ENCODE measurements at places on chromosomes 3 and 15. TPM values are rescaled to one million over a fixed set of nuclear protein-coding genes. Genes with fewer than 3 reads are reported as not detected.

GRCh38 chr3:61967019-61967418 is 405.6 kb downstream of the PTPRG start:
- H3K4me3 ChIP-seq: no peak overlapping the region
- no peaks in the 10 kb centered on the region for H3K36me3 ChIP-seq
- no peak for DNase-seq
- H3K4me1 ChIP-seq: peaks cover 12% of the 10 kb centered on the region
- no peaks in the 10 kb centered on the region for H3K27me3 ChIP-seq

DNA sequence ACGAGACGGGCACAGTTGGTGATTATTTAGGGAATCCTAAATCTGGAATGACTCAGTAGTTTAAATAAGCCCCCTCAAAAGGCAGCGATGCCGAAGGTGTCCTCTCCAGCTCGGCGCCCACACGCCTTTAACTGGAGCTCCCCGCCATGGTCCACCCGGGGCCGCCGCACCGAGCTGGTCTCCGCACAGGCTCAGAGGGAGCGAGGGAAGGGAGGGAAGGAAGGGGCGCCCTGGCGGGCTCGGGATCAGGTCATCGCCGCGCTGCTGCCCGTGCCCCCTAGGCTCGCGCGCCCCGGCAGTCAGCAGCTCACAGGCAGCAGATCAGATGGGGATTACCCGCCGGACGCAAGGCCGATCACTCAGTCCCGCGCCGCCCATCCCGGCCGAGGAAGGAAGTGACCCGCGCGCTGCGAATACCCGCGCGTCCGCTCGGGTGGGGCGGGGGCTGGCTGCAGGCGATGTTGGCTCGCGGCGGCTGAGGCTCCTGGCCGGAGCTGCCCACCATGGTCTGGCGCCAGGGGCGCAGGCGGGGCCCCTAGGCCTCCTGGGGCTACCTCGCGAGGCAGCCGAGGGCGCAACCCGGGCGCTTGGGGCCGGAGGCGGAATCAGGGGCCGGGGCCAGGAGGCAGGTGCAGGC is 318.0 kb downstream of the FGF12 start:
- H3K4me3 ChIP-seq: peak overlapping the region; percentile 86
- peak; percentile 72 for DNase-seq
- peaks cover 35% of the 10 kb centered on the region for H3K4me1 ChIP-seq
- H3K27me3 ChIP-seq: peaks cover 89% of the 10 kb centered on the region
- no peak overlapping the region for H3K27ac ChIP-seq
- H3K36me3 ChIP-seq: no peaks in the 10 kb centered on the region

GRCh38 chr15:51094606-51095569 is at the start of gene TNFAIP8L3:
TSS of gene TNFAIP8L3 (minus strand) at chr15:51094906. CDS start at chr15:51094595, 311 bp downstream.
- H3K36me3 ChIP-seq: no peaks in the 10 kb centered on the region
- H3K4me3 ChIP-seq: peak within 1 kb of the TSS; percentile 81
- peaks cover 72% of the 10 kb centered on the region for H3K27me3 ChIP-seq
- 0 out of 2 replicates have a peak, but pooled peaks cover 5% of the 10 kb centered on the region for H3K4me1 ChIP-seq
- peak; percentile 63 for DNase-seq

The OXSR1 gene
- 15.5 TPM for polyA plus RNA-seq

The WNT5A gene
- polyA plus RNA-seq: 0.82 TPM

- H3K4me3 ChIP-seq: no peak overlapping the region
- no peak for DNase-seq
- H3K27me3 ChIP-seq: no peaks in the 10 kb centered on the region
- H3K4me1 ChIP-seq: no peaks in the 10 kb centered on the region
- H3K27ac ChIP-seq: no peak overlapping the region
These were observed 285.3 kb upstream of the TGFBR2 start for GRCh38 chr3:30321065-30321464.

DNA sequence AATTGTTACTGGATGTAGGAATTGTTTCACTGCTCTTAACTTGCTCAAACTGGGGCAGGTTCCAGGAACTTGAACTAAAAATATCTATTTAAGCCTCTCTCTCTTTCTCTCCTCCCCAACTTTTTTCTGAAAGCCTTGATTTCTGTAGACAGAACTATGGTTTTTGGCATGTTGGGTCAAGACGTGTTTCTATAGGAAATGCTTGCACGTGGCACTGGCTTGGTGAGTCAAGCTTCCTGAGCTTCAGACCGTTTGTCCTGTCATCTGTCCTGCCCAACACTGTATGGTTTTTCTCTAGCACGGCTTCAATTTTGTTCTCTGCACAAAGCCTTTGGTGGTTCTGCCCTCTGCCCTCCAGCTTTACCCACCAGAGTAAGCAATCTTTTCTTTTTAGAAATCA is 13.5 kb downstream of the EAF1 start:
- no peaks in the 10 kb centered on the region for H3K27me3 ChIP-seq
- H3K27ac ChIP-seq: no peak overlapping the region
- no peak overlapping the region for H3K4me3 ChIP-seq
- DNase-seq: no peak
- peaks cover 42% of the 10 kb centered on the region for H3K36me3 ChIP-seq

The ZNF660 gene
- 5.4 TPM for polyA plus RNA-seq

GRCh38 chr15:62465173-62465572 is 300.1 kb upstream of the C2CD4B start:
- DNase-seq: no peak
- H3K4me3 ChIP-seq: no peak overlapping the region
- H3K36me3 ChIP-seq: no peaks in the 10 kb centered on the region
- no peaks in the 10 kb centered on the region for H3K27me3 ChIP-seq
- peaks cover 34% of the 10 kb centered on the region for H3K4me1 ChIP-seq

DNA sequence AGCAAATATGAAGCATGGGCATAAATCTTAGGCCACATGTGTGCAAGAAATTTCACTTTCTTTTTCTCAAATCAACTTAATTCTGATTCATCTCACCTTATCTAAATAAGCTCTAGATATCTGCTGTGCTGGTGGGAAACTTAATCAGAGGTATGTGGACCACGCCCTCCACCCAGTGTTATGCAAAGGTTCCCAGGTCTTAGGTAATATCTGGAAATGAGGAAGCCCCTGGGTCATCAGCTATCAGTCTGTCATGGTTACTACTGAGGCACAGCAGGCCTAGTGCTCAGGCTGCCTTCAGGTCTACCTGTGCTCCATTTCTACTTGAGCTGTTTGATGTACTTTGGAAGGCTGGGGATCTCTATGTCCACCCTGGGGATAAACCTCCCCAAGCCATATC is 134.4 kb upstream of the KCNH8 start:
- peak; percentile 60 for DNase-seq
- H3K4me1 ChIP-seq: 0 out of 2 replicates have a peak, but pooled peaks cover 4% of the 10 kb centered on the region
- no peak overlapping the region for H3K4me3 ChIP-seq
- H3K27me3 ChIP-seq: no peaks in the 10 kb centered on the region
- no peak overlapping the region for H3K27ac ChIP-seq

The GTF2A2 gene
- polyA plus RNA-seq: 424 TPM

- H3K27me3 ChIP-seq: no peaks in the 10 kb centered on the region
- no peaks in the 10 kb centered on the region for H3K36me3 ChIP-seq
- no peak within 1 kb of the TSS for H3K27ac ChIP-seq
- no peak within 1 kb of the TSS for H3K4me3 ChIP-seq
These were observed at the start of gene KLHL40 for GRCh38 chr3:42685363-42685881. TSS of gene KLHL40 (plus strand) at chr3:42685537. CDS start at chr3:42685619, 82 bp downstream.

GRCh38 chr3:49410846-49411534 is 786 bp downstream of the RHOA start:
- no peaks in the 10 kb centered on the region for H3K27me3 ChIP-seq
- H3K27ac ChIP-seq: peak overlapping the region; percentile 88
- DNase-seq: no peak
- H3K4me1 ChIP-seq: peaks cover 12% of the 10 kb centered on the region
- peak overlapping the region; percentile 84 for H3K4me3 ChIP-seq

GRCh38 chr3:195441051-195441450 is 1.8 kb downstream of the ACAP2 start:
- DNase-seq: no peak
- H3K4me1 ChIP-seq: peaks cover 22% of the 10 kb centered on the region
- peak overlapping the region; percentile 87 for H3K4me3 ChIP-seq

GRCh38 chr3:47265725-47266428 is 16.7 kb downstream of the KIF9 start:
- no peak overlapping the region for H3K4me3 ChIP-seq
- no peaks in the 10 kb centered on the region for H3K27me3 ChIP-seq
- H3K4me1 ChIP-seq: no peaks in the 10 kb centered on the region
- H3K27ac ChIP-seq: no peak overlapping the region
- DNase-seq: no peak

The GNAT1 gene
- not detected for polyA plus RNA-seq

GRCh38 chr15:69704229-69704628 is 251.6 kb downstream of the RPLP1 start:
- H3K27ac ChIP-seq: no peak overlapping the region
- H3K4me3 ChIP-seq: no peak overlapping the region

The EXD1 gene
- polyA plus RNA-seq: not detected

The C3orf85 gene
- not detected for polyA plus RNA-seq

- DNase-seq: no peak
- no peaks in the 10 kb centered on the region for H3K4me1 ChIP-seq
- H3K36me3 ChIP-seq: no peaks in the 10 kb centered on the region
- H3K27me3 ChIP-seq: no peaks in the 10 kb centered on the region
- H3K27ac ChIP-seq: no peak overlapping the region
These were observed 42.7 kb downstream of the HHLA2 start for GRCh38 chr3:108338901-108339545.

The KIF15 gene
- 21.8 TPM for polyA plus RNA-seq

The CCR3 gene
- polyA plus RNA-seq: not detected

The LRRN1 gene
- 76.4 TPM for polyA plus RNA-seq

- no peak overlapping the region for H3K4me3 ChIP-seq
- DNase-seq: no peak
- no peaks in the 10 kb centered on the region for H3K27me3 ChIP-seq
- no peak overlapping the region for H3K27ac ChIP-seq
These were observed 54.5 kb upstream of the ARL14 start for GRCh38 chr3:160622263-160623045.

Data from GM23338 (cell line).